ENCODE measurements at places on chromosomes 7 and 10.
A peak's percentile ranks its signal among the peaks of the same experiment; 100 is the strongest.

GRCh38 chr7:95596198-95597063, at the start of gene PDK4:
Gene PDK4, minus strand, starts transcription at chr7:95596516. Its CDS starts 223 bp downstream, at chr7:95596293.
- DNase-seq: no peak

- DNase-seq: no peak
Observed at GRCh38 chr10:79093658-79094411, 25.1 kb downstream of the ZMIZ1 start.

- DNase-seq: no peak
Observed at GRCh38 chr10:64505501-64505900, 984.3 kb downstream of the REEP3 start.

- DNase-seq: no peak
Observed at GRCh38 chr7:79528421-79528820, 75.0 kb upstream of the MAGI2 start.

DNA sequence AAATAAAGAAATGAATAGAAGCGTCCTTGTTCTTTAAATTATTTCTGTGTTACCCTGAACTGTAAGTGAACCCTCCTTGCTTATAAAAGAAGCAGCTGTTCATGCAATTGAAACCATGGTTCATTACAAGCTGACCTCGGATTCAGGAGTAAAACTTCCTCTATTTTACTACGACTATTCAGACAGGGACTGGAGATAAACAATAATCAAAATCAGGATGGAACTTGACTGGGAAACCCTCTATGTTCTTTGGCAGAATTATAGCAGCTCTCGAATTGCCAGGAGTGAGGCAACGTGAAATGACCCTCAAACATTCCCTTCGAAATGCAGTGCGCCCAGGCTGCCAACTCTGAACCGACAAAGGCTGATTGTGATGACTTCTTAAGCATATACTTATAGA, 172.1 kb downstream of the CYP26A1 start:
- no peak for DNase-seq

DNA sequence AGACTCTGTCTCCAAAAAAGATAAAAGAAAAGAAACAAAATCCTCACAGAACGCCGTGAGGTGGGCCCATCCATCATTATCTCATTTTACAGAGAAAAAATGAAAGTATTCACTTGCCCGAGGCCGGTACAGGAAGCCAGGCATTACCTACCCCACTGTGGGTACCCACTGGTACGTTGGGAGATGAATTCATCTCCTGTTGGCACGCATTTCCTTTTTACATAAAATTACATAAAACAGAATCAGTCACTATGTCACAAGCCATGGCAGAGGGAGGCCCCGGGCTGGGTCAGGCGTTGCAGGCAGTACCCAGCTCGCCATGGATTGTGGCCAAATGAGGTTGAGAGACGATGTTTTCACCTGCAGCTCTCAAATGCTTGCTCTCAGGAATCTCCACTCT, 38.6 kb upstream of the TNRC18 start:
- DNase-seq: no peak

- no peak for DNase-seq
Observed at GRCh38 chr10:70052462-70053217, at the start of gene MACROH2A2. Gene MACROH2A2, plus strand, starts transcription at chr10:70052846. Its CDS starts 22,813 bp downstream, at chr10:70075659.

GRCh38 chr7:137983323-137984008, 18.4 kb downstream of the CREB3L2 start:
- no peak for DNase-seq

- DNase-seq: no peak
Observed at GRCh38 chr10:111177379-111177778, 100.5 kb downstream of the ADRA2A start.

DNA sequence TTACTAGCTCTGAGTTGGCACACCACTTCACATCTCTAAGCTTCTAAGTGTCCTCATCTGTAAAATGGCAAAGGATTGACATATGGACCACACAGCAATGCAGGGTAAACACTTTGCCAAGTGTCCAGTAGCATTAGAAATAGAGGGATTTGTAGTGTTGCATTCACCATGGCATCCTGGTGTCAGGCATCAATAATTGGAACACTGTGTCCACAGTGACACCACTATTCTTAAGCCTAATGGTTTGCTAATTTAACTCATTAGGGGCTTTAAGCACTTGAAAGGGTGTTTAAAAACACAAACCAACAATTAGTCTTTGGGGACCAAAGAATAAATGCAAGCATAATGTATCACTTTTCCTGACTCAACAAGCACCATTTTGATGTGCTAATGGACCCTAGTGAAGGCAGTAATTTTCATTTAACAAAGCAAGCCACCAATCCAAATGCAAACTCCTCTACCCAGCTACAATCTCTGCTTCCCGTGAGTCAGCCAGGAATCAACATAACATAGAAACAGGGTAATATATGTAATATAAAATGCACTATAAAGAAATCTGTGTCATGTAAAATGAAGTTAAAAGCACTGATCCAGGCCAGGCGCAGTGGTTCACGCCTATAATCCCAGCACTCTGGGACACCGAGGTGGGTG, 75.9 kb downstream of the FAM204A start:
- no peak for DNase-seq

GRCh38 chr10:30980951-30981616, 50.6 kb downstream of the ZNF438 start:
- no peak for DNase-seq

- DNase-seq: no peak
Observed at GRCh38 chr10:36455526-36456133, 669.8 kb upstream of the ANKRD30A start.

- DNase-seq: no peak
Observed at GRCh38 chr7:44193011-44193802, 4.0 kb upstream of the GCK start.

DNA sequence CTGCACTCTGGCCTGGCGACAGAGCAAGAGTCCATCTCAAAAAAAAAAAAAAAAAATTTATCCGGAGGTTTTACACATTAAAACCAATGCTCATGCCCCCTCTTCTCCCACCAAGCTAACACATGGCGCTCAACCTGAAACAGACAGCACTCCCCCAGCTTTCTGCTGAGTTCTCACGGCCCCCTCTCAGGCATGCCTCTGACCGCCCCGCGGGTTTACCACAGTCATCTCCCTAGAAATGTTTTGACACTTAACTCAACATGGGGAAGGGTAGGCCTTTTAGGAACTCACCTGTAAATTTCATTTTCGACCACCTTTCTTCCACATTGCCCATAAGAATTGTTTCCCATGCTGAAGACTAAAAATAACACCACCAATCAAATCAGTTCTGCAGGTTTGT, 9.3 kb downstream of the RCC1L start:
- no peak for DNase-seq

GRCh38 chr10:91367127-91367531, 43.0 kb upstream of the HECTD2 start:
- DNase-seq: no peak

DNA sequence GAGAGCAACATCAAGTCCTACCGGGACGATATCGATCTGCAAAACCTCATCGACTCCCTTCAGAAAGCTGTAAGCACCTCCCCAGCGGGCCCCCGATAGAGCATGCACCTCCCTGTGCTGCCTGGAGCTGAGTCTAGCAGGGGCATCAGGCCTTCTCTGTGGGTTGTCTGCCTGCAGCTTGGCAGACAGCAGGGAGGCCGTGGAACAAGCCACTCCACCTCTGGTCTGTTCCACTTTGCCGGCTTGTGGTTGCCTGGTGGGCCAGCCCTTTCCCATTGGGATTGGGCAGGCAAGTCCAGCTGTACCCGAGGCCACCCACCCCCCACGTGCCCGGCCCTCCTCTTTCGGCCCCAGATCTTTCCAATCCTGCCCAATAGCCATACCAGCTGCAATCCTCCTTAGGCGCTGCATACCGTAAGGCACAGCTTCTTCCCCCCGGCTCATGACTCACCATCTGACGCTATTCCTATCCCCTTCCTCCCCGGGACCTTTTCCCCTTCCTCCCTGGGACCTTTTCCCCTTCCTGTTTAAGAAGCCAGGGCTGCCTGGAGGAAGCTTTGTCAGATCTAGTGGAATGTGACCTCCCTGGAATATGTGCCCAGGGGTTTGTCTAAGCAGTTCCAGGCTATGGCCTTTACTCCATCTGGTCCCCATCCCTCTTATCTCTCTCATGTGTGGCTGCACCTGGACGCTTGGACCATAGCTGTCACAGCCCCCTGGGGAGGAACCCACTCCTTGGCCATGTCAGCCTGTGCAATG, 28.1 kb upstream of the SH2D4B start:
- DNase-seq: no peak

DNA sequence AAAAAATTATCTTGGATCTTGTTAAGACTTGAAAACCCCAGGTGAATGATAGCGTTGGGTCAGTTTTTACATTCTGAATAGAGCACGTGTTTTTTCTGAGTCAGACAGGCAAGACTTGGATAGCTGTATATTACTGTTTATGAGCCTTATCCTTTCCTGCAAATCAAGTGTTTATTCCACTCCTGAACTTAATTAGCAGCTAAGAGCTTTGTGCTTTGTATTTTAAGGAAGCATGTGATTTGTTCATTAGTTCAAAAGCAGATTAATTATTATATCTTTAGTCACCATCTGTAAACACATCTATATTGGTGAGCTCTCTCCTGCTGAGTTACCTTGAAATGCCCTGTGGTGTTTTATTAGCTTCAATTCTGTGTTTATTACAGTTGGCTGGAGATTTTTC, 98.6 kb upstream of the PRPS1L1 start:
- DNase-seq: no peak

DNA sequence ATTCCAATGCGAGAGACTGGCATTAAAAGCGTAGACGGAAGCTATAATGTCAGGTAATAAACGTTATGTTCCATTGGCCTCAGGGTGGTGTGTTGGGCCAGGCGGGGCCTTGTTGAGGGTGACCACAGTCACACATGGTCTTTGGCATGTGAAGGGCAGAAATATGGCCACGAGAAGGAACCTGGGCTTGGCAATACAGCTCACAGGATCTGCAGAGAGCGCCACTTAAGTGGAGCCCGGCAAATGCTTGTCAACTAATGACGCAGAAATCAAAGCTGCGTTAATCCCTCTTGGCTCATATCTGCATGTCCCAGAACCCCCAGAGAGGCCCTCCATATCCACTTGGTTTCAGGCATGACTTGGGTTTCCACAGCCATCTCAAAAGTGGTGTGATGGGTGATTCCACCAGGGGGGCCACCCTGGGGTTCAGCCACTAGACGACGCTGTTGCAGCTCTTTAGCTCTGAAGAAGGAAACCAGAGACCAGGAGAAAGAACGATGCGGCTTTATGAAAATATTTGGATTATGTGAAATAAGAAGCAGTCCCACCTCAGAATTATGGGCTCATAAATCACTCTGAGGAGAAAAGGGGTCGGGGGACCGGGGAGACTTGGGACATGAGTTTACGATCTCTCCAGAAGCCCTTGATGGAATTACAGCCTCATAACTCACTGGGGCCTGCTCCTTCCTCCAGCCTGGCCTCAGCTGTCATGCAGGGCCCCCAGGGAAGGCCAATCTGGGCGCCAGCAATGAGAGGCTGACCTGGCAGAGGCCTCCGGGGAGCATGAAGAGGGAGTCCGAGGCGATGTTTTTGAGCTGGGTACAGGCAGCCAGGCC, 462.5 kb downstream of the PLXNA4 start:
- DNase-seq: no peak

DNA sequence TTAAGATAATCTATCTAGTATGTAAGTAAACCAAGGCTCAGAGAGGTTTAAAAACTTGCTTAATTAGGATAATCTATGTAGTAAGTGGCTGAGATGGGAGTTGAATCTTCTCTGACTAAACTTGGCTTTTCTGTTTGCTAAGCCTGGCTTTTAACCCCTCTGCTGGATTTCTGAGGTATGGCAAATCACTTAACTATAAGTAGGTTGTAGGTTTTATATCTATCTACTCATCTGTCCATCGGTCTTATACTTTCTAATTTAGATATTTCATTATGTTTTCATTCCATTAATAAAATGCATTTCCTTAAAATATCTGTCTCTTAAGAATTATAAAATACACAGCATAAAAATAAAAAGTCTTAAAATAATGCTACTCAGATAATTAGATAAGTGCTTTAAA, 59.4 kb downstream of the ST7 start:
- DNase-seq: no peak

DNA sequence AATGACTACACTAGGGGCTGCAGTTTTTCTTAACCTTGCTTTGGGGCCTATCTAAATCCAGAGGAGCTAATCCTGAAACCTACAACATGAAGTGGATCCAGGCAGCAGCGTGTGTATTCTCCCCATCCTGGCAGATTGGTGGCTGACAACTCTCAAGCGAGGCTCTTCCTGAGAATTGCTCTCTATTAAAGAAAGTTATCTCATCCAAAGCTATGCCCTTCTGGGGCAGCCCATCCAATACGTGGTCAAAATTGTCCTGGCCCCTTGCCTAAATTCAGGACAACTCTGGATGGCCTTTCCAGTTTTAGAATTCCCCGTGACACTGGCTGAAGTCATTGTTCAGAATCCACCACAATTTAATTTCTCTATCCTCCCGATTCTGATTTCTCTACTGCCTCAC, 66.1 kb downstream of the IQUB start:
- no peak for DNase-seq

- DNase-seq: no peak
Observed at GRCh38 chr7:116269466-116269865, 59.1 kb downstream of the TES start.

DNA sequence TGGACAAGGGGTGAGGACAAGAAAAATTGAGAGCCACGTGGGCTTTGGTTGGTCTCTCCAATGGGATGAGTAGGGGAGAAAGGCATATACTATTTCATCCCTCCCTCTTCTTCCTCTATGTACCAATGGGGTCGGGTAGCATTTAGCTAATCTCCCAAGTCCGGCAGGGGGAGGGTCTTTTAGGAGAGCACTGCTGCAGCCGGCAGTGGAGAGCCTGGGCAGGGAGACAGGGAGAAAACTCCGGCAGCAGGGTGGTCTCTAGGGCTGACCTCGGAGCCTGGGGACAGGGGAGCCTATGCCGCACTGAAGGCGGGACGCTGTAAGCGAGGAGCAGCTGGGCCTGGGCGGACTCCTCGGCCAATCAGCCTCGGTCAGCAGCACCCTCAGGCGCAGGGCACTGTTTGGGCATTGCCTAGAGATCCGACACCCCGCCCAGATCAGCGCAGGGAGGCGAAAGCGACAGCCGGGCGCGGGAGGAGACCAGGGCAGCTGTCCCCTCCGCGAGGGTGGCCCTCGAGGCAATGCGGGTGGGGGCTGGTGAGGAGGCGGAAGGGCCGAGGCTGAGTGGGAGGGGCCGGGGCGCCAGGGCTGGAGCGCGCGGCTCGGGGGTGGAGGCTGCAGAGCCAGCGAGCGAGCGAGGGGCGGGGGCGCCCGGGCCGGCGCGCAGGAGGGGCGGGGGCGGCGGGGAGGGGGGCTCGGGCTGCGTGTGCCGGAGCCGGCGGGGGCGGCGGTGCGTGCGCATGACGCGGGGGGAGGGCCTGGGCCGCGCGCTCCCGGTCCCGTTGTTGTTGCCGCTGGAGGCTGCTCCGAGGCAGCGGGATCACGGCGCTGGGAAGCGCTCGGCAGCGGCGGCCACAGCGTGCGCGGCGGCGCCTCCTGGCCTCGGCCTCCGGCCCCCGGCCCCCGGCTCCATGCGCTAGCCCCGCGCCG, at the start of gene AGAP3:
TSS of gene AGAP3 (plus strand) at position 785 of the 930 bp plus-strand sequence. CDS start 267 bp downstream, outside the sequence.
- peak; percentile 47 for DNase-seq

GRCh38 chr7:157274991-157275427, 61.8 kb upstream of the DNAJB6 start:
- DNase-seq: no peak

- DNase-seq: no peak
Observed at GRCh38 chr7:150856303-150857275, 4.3 kb downstream of the AOC1 start.

Measured in activated T-helper 1 cell treated with anti-CD3 and anti-CD28 coated beads, Interleukin-12 subunit alpha, Interleukin-12 subunit beta, Interleukin-2, Interleukin-4 antibody, amounts not matched to agents 30 ng/mL and 10 ng/mL and 1 ng/mL, durations not matched to agents 14 hours and 24 hours and 36 hours (primary cell).